ENCODE measurements at places on chromosomes 2 and 18.

DNA sequence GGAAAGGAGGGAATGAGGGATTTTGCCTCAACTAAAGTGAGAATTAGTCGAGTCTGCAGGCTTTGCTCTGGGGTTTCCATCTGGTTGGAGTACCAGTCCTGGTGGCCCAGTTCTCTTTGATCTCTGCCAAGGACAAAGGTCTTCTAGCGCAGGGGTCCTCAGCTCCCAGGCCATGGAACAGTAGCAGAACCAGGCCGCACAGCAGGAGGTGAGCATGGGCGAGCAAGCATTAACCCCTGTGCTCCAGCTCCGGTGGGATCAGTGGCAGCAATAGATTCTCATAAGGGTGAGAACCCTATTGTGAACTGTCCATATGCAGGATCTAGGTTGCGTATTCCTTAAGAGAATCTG, 23.9 kb downstream of the MTHFD2 start:
- DNase-seq = no peak

- no peak for DNase-seq
These were observed 37.2 kb upstream of the SCLY start for GRCh38 chr2:238023608-238024007.

GRCh38 chr2:148555622-148556294, 88.8 kb upstream of the EPC2 start:
- no peak for DNase-seq

DNA sequence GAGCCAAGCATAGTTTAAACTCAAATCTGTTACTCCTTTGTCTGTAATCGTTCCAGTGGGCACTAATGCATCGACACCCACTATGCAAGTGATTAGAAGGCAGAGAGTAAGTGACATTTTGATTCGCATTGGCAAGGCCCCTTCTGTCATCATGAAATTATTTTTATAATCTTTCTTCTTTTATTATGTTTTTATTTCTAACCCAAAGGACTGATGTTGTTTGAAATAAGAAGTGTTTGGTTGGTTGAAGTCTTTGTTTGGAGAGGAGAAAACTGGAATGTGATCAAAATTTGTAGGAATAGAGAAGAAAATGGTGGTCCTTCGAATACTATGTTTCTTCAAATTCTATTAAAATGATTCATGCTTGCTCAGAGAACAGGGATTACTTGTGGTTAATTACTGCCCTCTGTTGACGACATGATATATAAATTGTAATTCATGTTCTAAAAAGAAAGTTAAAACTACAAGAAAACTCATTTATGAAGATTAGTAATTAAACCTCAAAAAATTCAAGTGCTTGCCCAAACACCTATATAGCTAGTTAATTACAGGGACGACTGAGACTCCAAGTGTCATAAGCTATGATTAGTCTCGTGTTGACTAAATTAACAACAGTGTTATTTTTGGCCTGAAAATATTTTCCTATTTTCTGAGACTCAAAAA, 26.4 kb upstream of the TFPI start:
- no peak for DNase-seq

DNA sequence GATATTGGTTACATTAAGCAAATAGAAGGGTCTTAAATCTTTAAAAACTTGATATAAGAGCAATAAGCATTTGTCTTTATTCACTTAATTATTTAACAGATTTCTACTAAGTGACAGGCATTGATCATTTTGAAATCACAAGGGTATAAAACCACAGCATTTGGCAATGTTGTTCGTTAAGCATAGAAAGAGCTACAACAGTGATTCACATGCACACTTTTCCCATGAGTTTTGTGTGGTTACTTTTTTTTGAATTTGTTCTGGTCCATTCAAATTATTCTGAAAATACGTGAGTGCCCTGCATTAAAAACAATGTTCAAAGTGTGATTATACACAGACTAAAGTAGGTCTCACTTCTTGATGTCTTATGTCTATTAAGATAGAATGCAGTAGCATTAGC, 52.2 kb downstream of the LYPD6B start:
- DNase-seq = no peak

GRCh38 chr2:79219383-79219988, 59.9 kb upstream of the REG3A start:
- DNase-seq = no peak

DNA sequence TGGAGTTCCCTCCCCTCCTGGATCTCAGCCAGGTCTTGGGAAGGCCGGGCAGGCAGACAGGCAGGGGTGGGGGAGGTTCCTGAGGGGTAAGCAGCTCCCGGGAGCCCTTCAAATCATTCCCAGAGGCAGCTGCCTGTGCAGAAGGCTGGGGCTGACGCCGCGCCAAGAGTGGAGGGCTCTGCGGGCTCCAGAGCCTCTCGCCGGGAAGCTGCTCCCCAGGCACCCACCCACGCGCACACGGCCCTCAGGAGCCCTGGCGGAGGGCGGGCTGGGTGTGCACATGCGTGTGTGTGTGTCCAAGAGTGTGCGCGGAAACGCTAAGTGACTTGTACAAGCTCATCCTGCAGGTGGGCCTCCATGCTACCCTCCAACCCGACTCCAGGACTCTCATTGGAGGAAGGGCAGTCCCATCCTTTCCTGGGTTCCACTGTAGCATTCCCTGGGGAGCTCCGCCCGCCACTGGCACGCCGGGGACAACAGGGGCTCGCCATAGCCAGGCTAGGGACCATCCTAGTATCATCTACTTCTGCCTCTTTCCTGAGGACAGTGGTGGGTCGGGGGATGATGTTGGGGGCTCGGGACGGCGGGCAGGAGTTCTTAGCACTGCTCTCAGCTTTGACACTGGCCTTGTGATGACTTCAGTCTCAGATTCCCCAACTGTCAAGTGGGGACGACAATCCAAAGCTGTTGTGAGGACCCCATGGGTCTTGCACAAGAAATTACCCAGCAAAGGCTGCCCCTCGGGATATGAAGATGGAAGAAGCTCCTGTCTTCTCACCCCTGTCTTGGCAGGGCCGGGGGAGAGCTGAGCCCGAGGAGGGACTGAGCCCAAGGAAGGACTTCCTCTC, 50.3 kb downstream of the INHBB start:
- DNase-seq = no peak

- DNase-seq = no peak
These were observed 60.0 kb downstream of the SDC1 start for GRCh38 chr2:20164734-20165478.

GRCh38 chr2:45734336-45734735, 82.9 kb downstream of the PRKCE start:
- DNase-seq = no peak

DNA sequence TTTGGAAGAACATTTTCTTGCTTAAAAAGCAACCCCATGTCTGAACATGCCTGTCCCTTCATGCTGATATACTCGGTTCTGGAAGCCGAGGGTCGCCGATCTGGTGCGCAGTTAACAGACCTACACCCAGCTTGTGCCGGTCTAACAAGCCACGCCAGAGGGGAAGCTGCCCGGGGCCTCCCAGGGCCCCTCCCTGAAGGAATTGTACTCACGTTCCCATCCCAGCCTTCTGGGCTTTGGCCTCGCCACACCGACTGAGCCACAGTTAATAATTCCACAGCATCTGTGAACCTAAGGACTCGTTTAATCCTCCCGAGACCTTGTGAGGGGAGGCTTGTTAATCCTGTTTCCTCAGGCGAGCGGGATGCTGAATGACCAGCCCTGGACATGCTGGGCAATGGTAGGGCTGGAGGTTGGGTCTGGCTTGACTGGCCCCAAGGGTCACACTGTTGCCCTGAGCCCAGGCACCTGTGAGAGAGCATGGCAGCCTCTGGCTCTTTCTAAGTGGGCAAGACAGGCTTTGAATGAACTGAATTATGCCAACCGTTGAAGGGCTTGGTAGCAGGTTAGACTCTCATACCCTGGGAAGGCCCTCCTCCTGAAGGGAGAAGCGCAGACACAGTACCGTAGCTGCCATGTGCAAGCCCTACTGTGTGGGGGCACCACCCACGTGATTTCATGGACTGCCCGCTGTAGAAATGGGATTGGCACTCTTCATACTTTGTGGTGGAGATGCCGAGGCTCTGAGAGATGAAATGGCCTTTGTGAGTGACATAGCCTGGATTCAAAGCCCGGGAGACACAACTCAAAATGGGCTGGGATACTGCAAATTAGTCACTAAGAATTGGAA, 27.9 kb upstream of the ODC1 start:
- DNase-seq = no peak

DNA sequence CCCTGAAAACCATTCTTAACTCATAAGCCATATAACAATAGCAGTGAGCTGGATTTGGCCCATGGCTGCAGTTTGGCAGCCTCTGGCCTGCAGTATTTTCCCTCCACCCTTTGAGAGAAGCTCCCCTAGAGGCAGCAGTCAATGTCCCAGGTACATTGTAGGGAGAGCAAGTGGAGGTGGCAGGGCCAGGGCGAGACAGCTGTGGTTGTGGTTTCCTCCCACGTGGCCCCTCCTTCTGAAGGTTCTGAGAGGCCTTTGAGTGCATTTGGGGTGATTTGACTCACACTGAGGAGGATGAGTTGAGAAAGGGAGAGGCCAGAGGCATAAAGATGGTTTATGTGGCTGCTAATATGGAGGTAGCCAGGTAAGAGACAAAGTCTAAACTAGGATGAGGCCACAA, 45.5 kb upstream of the LDAH start:
- peak; percentile 28 for DNase-seq

- DNase-seq = peak; percentile 11
These were observed 8.7 kb downstream of the CEP68 start for GRCh38 chr2:65064728-65065552.

GRCh38 chr18:55918444-55918843, 330.5 kb upstream of the TCF4 start:
- DNase-seq = no peak

DNA sequence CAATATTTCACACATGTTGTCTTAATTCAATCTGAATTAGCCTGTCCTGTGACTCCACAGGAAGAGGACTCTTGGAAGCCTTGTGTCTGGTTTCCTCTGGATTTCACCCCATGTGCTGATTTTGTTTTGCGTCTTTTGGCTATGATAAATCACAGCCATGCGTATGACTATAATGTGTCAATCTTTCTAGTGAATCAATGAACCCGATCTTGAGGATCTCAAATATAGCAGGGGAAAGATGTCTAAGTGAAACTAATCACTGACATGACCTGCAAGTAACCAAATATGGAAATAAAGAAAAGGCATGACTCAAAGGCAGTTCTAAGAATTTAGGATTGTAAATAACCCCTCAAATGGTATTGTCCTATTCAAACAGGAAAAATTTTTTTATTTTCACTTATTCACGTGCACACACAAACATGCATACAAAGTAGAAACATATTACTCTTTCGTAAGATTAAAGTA, 8.2 kb downstream of the WDFY1 start:
- DNase-seq = no peak

GRCh38 chr2:48707466-48707865, 48.1 kb downstream of the LHCGR start:
- no peak for DNase-seq

DNA sequence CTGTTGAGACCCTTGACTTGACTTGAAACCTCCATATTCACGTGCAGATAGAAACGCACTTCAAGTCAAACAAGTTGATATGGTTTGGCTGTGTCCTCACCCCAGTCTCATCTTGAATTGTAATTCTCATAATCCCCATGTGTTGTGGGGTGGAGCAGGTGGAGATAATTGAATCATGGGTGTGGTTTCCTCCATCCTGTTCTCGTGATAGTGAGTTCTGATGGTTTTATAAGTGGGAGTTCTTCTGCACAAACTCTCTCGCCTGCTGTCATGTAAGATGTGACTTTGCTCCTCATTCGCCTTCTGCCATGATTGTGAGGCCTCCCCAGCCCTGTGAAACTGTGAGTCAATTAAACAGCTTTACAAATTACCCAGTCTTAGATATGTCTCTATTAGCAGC, 21.4 kb downstream of the SLC3A1 start:
- no peak for DNase-seq

GRCh38 chr2:54657664-54658083, 65.8 kb upstream of the EML6 start:
- DNase-seq = no peak

GRCh38 chr18:36499938-36500337, 202.4 kb downstream of the FHOD3 start:
- no peak for DNase-seq

GRCh38 chr2:149005471-149006077, 32.9 kb upstream of the LYPD6B start:
- no peak for DNase-seq

DNA sequence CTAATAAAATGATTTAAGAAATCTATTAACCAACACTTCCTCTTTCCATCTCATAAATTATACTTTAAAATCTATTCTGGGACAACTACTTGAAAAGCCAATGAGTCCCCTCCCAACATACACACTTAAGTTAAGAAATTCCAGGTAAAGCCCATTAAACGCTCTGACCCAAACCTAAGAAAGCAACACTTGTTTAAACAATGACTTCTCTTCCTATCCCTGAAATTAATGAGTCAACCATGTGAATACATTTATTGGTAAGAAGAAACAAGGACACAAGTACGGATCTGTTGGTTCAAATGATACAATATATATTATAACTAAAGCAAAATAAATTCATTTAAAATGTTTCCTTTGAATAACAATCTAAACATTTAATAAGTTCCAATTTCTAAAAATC, 279.4 kb downstream of the ERBB4 start:
- DNase-seq = no peak

DNA sequence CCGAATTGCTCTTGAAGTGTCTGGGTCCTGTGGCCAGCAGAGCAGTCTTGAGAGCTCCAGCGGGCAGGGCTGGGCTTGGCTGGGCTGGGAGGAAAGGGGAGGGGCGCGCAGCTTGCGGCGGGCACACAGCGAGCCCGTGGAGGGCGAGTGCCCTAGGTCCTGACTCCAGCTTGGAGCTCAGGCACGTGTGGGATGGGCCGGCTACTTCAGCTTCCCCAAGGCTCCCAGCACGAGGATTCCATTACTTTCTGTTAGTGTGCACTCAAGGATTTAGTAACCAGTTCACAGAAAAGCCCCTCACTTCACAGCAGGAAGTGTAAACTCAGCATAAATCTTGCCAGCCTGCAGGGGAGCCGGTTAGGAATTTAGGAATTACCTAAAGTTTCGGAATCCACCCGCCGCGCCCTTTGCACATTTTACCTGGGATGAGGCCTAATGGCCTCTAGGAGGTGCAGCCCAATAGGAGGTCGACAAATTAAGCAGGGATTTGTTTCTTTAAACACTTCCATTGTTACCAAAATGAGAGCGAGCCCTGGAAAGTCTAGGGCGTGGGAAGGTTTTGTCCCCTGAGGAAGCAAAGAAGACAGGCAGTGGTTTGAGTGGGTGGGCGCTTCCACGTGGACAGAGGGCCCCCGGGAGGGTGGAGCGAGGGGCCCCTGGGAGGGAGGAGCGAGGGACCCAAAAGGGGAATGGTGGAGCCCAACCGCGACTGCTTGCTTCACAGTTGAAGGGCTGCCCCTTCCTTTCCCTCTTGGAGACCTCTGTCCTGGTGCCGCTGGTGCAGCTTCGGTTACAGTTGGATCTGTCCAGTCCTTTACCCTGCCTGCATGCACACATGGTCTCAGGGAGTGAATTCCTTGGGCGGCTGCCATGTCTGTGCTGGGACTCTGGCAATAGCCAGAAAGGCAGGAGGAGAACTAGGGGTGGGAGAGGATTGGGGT, 93.3 kb downstream of the CTAGE1 start:
- DNase-seq = no peak

- no peak for DNase-seq
These were observed 785.1 kb downstream of the GALR1 start for GRCh38 chr18:78034755-78035154.
